Activated gamma-delta T cell treated with Interleukin-2 at 50 U/mL for 16 hours (primary cell): ENCODE measurements at places on chromosomes 1 and 21.

GRCh38 chr1:39352881-39353280 lies 138.6 kb upstream of the BMP8A start:
- DNase-seq = no peak

DNA sequence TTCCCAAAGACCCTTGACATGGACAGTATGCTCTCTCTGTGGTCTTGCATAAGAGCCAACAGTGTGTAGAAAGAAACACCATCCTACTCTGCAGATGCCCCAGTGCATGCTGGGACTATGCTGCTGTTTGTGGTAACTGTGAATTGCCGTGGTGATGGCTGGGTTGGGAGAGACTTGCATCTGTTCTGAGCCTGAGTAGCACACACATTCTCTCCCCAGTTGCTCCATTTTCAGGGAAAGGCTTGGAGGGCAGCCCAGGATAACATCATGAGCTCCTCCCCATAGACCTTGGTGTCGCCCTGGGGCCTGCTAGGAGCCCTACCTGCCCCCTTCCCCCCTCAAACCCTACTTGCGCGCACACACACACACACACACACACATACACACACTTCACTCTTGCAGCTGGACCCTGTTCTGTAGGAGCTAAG lies 120.9 kb upstream of the IPO9 start:
- no peak for DNase-seq

DNA sequence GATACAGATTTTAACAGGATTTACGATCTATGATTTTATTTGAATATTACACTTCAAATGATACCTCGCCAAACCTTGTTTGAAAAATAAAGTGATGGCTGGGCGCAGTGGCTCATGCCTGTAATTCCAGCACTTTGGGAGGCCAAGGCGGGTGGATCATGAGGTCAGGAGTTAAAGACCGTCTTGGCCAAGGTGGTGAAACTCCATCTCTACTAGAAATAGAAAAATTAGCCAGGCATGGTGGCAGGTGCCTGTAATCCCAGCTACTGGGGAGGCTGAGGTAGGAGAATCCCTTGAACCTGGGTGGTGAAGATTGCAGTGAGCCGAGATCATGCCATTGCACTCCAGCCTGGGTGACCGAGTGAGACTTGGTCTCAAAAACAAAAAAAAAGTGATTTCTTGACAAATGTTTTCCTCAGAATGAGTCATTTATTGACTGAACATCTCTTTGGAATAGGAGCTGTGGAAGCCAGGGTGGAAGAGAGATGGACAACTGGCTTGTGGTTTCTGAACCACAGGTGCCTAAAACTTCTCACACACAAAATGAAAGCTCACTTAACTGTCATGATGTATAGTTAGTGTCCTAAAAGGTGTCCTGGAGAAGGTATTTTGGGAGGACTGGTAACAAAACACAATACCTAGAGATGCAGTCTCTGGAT lies 11.9 kb downstream of the PKNOX1 start:
- no peak for DNase-seq

DNA sequence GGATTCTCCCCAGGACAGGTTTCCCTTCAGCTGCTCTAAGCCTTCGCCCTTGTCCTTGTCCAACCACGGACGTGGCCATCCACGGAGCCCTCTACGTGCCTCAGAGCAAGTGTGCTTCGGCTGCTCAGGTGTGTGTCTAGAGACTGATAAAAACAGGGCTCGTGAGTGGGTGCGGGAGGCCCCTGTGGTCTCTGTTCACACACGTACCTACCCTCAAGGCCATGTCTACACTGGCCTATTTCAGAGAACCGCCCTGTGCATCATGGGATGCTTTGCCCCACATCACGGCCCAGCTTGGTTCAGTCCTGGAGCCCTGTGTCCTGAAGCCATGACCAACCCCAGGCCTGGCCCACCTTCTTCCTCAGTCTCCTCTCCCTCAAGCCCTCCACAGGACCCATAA lies 24.6 kb upstream of the RUNX3 start:
- no peak for DNase-seq

GRCh38 chr1:37553598-37553926 lies 531 bp downstream of the SNIP1 start:
- DNase-seq = no peak

DNA sequence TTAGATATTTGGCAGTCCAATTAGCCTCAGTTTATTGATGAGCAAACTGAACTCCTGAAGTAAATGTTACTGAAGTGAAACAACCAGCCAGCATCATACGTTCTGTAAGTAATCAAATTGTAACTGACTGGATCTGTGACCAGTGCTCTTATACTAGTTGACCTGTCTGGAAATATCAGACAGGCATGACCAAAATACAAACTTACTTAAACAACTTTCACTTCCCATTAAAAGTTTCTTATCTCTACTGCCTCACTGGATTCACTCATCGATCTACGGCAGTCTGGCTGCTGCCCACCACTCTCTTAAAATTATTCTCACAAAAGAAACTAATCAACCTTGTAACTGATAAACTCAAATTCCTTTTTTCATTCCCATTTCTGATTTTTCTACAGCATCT lies 56.4 kb downstream of the WDR3 start:
- DNase-seq = no peak

GRCh38 chr1:102580806-102581205 lies 527.5 kb downstream of the COL11A1 start:
- no peak for DNase-seq
